ENCODE measurements at places on chromosomes 5 and 9.

DNA sequence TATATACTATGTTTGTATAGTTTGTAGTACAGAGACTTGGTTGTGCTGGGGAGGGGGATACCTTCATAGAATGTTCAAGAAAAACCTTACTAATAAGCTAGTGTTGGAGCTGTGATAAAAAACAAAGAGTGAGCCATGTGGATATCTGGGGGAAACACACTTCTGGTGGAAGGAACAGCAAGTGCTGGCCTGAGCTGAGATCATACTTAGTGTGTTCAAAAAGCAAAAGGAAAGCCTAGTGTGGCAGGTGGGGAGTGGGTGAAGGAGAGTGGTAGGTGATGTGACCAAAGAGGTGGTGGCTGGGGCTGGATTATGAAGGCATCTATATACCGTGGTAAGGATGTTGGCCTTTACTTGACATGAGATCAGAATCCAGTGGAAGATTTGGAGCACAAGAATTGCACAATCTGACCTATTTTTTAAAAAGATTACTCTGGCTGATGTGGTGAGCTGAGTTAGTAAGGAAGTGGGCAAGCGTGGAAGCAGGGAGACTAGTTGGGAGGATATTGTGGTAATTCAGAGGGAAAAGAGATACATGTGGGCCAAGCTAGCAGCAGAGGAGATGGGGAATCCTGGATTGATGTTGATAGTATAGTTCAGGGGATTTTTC, 26.6 kb downstream of the PALM2AKAP2 start:
- DNase-seq: no peak

GRCh38 chr5:157594257-157594656, 18.7 kb upstream of the ADAM19 start:
- no peak for DNase-seq

GRCh38 chr9:89496645-89497256, 1.2 kb downstream of the SEMA4D start:
- no peak for DNase-seq

DNA sequence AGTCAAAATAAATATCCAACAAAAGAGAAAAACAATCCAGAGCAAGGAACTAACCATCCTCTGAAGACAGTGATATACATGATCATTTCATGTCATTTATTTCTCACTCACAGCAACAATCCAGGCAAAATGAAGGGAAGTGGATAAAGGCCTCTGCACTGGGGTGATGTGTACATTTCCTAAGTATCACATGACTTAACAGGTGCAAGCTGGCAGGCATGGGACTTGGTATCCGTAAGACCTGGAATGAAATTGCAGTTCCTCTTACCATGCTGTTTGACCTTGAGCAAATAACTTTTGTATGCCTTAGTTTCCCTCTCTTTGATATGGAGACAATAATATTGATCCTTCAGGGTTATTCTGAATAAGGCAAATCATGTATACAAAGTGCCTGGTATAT, 77.6 kb downstream of the PRLR start:
- DNase-seq: no peak

GRCh38 chr9:79165020-79165780, 406.6 kb upstream of the TLE4 start:
- DNase-seq: no peak

GRCh38 chr5:52895075-52895474, 94.1 kb upstream of the ITGA2 start:
- no peak for DNase-seq

DNA sequence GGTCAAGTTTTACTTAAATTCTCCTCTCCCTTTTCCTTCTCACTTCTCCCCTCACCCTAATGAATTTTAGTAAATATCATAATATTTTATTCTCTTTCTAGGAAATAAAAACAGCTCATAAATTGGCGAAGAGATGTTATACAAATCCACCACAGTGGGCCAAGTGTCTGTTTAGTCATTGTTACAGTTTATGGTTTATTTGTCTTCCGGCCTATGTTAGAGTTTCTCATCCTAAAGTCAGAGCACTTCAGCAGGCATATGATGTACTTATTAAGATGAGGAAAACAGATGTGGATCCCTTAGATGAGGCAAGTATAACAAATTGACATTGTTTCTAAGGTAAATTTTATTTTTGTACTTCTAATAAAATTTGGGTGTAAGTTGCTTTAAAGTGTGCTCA, 48.2 kb downstream of the RPS6 start:
- DNase-seq: no peak

- DNase-seq: no peak
These were observed 4.1 kb downstream of the NFIL3 start for GRCh38 chr9:91419222-91420191.

- no peak for DNase-seq
These were observed 201.3 kb downstream of the FANCC start for GRCh38 chr9:95116002-95116807.

- no peak for DNase-seq
These were observed 1.5 kb upstream of the ADAMTSL1 start for GRCh38 chr9:18472435-18472834.

All from NCI-H146 (cell line).